ENCODE measurements at places on chromosomes 13 and 19.

DNA sequence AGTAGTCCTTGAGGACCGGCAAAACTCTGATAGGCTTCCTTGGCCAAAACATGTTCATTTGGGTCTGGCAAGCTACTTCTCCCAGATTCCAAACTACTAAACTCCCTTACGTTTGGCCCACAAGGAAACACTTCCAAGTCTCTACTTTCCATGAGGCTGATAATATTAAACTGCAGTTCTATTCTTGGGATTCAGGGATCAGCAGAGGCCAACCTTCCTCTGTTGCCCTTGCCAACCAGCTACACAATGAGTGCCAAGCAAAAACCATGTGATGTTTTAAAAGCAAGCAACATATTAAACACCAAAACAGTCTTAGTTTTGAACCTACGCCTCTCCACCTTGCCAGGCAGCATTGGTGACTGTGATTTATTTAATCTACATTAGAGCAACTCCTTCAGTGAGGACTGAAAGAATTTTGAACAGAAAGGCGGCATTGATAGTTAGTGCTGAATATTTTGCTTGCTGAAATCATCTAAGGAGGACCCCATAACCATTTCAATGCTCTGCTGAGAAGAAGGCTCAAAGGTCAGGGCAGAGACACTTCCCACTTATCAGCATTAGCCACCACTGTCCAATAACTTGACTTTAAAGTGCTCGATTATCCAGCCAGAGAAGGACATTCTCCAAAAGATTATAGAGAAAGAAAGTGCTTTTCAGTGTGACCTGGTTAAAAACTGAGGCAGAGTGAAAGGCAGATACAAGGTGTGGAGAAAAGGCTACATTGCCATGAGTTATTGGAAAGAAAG, 287.1 kb downstream of the TBC1D4 start:
- DNase-seq = no peak

GRCh38 chr13:79423801-79424642, 18.0 kb upstream of the RBM26 start:
- no peak for DNase-seq

DNA sequence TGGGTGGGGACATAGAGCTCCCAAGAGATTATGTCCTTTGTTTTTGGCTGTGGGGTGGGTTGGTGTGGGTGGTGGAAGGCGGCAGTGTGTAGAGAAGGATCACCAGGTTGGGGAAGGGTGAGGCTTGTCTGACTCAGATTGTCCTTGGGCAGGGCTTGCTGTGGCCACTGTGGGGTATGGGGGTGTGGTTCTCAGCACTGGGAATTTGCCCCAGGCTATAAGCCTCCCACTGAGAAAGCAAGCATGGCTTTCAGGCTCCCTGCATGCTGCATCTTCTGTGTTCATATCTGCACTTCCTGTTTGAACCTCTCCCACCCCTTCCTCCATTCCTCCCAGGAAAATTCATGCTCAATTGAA, 34.9 kb downstream of the DNAJC15 start:
- no peak for DNase-seq

DNA sequence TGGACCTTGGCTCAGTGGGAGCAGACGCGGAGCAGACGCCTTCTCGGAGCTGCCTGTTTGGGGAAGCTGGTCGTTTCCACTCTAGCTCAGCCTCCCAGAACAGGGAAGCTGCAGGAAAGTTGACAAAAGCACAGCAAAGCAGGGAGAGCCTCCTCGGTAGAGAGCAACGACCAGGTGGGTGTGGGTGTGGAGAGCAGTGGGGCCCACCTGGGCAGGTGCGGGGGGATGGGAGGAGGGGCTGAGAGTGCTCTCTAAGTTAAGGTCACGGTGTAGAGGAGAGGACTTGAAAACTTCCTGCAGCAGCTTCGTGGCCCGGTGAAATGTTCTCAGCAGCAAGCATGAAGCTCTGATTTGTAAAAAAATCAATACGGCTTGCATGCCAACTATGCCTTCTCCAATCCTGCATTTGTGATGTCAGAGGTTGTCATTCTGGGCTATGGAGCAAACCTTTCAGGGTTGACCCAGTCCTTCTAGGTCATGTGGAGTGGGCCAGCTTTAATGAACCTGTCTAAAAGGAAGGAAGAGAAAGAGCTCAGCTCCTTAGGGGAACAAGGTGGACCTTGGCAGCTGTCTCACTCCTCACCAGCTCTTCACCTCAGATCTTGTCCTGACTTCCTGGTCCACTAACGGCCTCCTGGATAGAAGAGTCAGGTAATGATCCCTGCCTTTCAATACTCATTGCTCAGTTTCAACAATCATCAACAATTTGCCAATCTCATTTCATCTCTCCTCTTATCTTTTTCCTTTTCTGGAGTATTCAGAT, 85.8 kb upstream of the UBL3 start:
- no peak for DNase-seq

DNA sequence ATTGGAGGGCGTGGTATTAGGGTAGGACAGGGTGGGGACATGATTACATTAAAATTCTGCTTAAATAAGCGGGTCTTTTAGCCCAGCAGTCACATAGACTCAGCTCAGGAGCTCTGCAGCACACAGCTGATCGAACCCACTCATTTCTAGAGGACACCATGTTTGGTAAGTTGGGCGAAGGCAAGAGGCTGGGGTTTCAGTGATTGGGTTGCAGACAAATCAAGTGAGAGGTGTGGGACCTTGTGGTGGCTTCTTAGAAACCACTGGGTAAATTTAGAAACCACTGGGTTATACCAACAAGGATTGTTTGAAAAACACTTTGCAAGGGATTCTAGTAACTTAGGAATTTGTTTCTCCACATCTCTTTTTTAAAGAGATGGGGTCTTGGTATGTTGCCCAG, at the start of gene LEUTX:
TSS of gene LEUTX (plus strand) at position 92 of the 400 bp plus-strand sequence. CDS start at position 159, 67 bp downstream.
- DNase-seq = no peak

DNA sequence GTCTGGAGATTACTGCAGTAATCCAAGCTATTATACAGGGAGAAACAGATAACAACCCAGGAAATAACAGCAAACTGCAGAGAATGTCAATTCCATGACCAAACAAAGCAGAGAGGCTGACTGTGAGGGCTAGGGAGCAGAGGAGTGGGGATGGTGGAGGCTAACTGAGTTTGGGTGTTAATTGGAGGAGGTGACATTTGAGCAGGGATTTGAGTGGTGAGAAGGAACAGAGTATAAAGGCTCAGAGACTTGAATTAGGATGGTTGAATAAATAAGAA, 3.1 kb downstream of the DMAC2 start:
- no peak for DNase-seq

DNA sequence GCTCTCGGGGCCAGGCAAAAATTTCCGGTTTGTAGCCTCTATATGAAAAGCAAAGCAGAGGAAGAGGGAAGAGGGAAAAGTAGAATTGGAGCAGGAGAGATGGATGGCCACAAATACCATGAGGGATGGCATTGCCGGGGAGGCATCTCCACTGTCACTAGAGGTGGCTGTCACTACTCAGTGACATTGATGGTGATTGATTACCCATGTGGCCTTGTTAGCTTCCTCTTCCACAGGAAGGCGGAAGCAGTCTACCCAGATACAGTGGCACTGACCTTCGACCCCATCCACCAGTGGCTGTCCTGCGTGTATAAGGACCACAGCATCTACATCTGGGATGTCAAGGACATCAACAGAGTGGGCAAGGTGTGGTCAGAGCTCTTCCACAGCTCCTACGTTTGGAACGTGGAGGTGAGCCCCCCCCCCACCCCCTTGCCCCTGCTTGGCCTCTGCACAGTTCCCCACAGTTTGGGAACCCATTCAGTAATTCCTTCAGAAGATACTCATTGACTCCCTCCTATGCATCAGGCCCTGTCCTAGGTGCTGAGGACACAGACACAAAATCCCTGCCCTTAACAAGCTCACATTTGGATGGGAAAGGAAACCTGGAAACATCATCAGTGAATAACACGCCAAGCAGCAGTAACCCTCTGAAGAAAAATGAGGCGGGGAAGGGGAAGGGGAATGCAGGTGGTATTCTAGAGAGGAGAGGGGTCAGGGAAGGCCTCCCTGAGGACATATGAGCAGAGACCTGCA, 18.6 kb downstream of the WDR62 start:
- no peak for DNase-seq

GRCh38 chr19:49680421-49681351, 3.6 kb downstream of the PRMT1 start:
- peak; percentile 100 for DNase-seq

- DNase-seq = peak; percentile 96
These were observed 8.4 kb downstream of the ZNF808 start for GRCh38 chr19:52535771-52536447.

GRCh38 chr19:3284759-3285646, 60.5 kb downstream of the CELF5 start:
- peak; percentile 99 for DNase-seq

- DNase-seq = no peak
These were observed 648.0 kb downstream of the DACH1 start for GRCh38 chr13:71218960-71219359.

DNA sequence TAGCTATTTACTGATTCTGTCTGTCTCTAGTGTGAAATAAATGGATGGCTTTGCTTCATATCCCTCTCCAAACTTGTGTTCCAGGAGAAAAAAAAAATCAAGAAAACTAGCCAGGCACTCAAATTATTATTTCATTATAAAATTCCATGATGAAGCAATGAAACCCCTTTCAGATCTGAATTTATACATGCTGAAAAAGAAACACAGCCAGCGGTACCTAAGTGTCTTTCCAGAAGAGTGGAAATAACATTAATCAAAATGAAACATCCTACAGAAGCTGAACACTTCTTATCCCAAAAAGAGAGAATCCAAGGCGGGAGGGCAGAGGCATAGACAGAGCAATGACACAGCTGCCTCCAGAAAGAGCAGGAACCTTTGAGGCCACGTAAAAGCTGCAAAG, 15.9 kb downstream of the ENOX1 start:
- DNase-seq = no peak

GRCh38 chr19:5152767-5153532, 184.0 kb downstream of the KDM4B start:
- DNase-seq = no peak

DNA sequence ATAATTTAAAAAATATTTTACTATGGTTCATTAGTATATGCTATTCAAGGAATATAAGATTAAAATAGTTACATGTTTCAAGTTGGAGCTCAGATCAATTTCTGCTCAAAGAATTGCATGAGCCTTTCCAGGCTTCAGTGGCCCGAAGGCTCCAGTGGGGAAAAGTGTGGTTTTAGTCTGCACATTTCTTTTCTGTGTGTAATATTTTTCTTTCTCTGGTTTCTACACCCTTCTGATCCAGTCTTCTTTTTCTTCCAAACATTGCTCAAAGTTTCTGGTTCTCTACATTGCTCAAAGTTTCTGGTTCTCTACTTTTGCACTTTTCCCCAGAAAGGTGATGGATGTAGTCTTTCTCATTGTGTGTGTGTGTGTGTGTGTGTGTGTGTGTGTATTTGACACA, 64.7 kb upstream of the OXGR1 start:
- no peak for DNase-seq

GRCh38 chr13:49110122-49110912, 109.8 kb upstream of the MLNR start:
- DNase-seq = peak; percentile 77

- no peak for DNase-seq
These were observed 178.0 kb downstream of the KCTD12 start for GRCh38 chr13:76708138-76708688.

- no peak for DNase-seq
These were observed 9.1 kb upstream of the EPHX3 start for GRCh38 chr19:15241259-15241910.

- DNase-seq = no peak
These were observed 160.5 kb downstream of the LACC1 start for GRCh38 chr13:44040070-44040817.
